Stimulated activated CD4-positive, alpha-beta T cell treated with anti-CD3 and anti-CD28 coated beads, Interleukin-1b, Interleukin-23, amount 100 ng/mL, for 4 hours (primary cell): ENCODE measurements at places on chromosomes 1 and 21.

DNA sequence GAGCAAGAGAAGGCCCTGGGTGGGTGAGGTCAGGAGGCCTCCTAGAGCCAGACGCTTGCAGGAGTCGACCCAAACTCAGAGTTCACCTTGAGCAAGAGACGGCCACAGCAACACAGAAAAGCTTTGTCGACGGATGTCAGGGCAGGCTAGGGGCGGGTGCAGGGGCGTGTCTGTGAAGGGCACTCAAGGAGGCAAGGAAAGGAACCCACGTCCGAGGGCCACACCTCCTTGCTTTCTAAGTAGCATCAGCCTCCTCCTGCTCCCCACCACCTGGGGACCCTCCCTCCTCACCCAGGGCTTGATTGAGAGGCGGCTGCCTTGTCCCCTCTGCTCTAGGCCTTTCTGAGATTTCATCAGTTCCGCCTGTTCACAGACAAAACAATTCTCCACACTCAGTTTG, 92.1 kb downstream of the OMA1 start:
- no peak for DNase-seq

DNA sequence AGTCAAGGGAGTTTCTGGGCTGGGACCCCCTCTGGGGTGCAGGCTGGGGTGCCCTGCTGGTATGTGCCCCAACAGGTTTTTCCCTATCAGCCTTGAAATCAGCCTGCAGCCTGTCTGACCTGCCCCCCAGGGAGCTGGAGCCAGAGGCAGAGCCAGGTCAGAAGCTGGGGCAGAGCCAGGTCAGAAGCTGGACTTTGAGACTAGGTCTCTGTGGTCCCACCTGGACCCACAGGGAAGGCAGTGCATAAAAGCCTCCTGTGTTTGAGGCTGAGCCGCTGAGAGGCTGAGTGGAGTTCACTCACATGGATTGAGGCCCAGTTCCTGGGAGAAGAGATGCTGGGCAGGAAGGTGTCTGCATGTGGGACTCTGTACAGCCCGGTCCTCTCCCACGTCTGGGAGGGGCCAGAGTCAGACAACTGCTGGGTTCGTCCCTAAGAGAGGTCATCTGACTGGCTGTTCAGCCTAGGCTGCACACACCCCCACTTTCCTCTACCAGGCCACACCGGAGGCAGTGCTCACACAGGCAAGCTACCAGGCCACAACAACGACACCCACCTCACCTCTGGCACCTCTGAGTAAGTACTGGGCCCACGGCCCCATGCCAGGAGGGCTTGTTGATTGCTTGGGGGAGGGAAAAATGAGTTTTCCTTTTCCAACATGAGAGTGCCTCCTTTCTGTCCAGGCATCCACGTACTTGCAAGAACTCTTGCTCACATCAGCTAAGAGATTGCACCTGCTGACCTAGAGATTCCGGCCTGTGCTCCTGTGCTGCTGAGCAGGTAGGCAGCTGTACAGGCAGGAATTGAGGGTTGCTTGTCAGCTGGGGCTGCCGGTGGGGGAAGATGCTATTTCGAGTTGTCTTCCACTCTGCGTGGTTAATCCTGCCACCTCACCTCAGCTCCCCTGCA, at the start of gene ANXA9:
TSS of gene ANXA9 (plus strand) at position 488 of the 908 bp plus-strand sequence. CDS start 814 bp downstream, outside the sequence.
- DNase-seq, result no peak

DNA sequence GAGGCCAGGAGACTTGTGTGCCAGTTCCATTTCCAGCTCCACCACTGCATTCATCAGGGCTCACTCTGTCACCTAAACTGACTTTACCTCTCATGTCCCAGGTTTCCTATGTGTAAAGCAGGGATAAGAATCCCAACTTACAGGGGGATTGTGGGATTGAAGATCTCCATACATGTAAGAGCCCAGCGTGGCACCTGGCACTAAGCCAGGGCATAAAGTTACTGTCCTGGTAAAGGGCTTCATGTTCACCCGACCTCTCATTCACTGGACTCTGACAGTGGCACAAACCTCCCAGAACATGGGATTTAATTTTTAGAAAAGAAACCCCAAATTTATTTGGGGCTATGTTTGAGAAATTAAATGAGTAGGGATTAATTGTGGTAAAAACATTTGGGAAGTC, 8.9 kb upstream of the IGFN1 start:
- no peak for DNase-seq

DNA sequence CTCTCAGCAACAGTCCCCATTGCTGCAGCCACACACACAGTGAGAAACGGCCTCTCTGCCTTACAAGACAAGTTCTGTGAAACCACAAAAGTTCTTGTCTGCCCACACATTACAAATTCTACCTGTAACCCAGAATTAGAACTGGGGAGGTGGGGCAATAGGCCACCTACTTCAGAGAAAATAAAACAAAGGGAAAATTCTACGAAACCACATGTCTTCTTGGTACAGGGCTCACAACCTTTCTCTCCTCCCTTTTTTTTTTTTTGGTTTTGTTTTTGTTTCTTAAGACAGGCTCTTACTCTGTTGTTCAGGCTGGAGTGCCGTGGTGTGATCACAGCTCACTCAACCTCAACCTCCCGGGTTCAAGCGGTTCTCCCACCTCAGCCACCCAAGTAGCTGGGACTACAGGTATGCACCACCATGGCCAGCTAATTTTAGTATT, 30.2 kb downstream of the LPAR3 start:
- no peak for DNase-seq

- DNase-seq, result no peak
Measured at GRCh38 chr1:231931846-231932454, 305.4 kb downstream of the DISC1 start.

DNA sequence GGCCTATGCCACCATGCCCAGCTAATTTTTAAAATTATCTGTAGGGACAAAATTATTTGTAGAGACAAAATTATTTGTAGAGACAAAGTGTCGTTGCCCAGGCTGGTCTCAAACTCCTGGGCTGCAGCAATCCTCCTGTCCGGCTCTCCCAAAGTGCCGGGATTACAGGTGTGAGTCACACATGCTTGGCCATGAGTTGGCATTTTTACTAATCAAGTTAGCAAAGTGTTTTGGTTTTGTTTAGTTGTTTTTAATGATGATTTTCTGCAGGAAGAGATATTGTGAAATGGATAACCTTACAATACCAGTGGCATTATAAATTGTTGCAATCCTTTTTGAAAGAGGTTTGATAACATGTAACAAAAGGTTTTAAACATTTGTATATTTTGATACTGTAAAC, 65.3 kb upstream of the MAGI3 start:
- no peak for DNase-seq

GRCh38 chr1:231985296-231986023, 358.9 kb downstream of the DISC1 start:
- no peak for DNase-seq
